ENCODE measurements at places on chromosomes 1 and 21.

GRCh38 chr1:167095368-167095767, 1.5 kb downstream of the STYXL2 start:
- DNase-seq = no peak

- DNase-seq = peak; percentile 17
These were observed at the start of gene SLC45A1 for GRCh38 chr1:8317647-8318381. SLC45A1 (plus strand) TSS chr1:8318114; CDS start chr1:8324330, 6,216 bp downstream.

DNA sequence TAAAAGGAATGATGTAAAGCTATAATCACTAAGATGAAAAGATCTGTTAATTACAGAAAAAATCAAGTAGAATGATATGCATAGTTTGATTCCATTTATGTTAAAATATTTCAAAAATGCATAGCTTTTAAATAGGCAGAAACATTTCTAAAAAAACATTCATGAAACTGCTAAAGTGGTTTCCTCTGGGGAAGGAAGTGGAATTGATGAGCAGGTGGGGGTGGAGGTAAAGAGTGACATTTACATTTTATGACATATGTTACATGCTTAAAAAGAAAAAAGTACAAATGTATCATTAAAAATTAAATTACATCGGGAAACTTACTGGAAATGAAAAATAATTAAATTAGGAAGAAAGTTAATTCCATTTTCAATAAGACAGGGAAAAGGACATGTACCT, 42.8 kb upstream of the JAK1 start:
- no peak for DNase-seq

DNA sequence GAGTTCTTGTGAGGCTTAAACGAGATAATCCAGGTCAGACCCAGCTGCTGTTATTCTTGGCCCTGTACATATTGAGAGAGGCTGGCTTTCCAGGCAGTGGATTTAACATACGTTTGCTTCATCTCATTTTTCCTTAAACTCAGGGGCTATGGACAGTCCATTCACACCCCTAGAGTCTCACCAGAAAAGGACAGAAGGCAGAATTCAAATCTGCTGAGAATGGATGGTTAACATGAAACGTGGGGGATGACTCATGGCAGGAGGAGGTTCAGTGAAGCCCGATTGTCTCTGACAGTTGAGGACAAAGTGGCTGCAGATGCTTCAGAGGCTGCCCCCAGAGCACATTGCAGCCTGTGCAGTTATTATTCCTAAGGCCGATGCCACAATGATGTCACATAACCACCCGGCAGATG, 39.5 kb downstream of the TGFB2 start:
- DNase-seq = no peak

- no peak for DNase-seq
These were observed 13.3 kb upstream of the CLSPN start for GRCh38 chr1:35783055-35783583.

DNA sequence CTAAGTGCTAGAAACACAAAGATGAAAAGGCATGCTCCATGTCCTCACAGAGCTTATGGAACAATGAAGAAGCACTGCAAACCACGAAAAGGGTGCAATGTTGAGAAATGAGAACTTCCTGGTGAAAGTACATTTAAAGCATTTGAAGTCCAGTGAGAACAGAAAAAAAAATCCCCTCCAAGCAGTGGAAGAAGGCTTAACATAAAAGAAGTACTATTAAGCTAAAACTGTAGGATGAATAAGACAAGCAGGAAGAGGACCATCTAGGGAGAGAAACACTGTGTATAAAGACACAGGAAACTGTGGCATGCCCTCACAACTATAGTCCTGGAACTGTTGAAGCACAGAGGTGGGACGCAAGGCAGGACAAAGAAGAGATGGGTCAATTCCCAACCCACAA, 10.0 kb downstream of the TP53BP2 start:
- DNase-seq = no peak
